ENCODE measurements at places on chromosomes 6 and 20.
A peak's percentile ranks its signal among the peaks of the same experiment; 100 is the strongest.

DNA sequence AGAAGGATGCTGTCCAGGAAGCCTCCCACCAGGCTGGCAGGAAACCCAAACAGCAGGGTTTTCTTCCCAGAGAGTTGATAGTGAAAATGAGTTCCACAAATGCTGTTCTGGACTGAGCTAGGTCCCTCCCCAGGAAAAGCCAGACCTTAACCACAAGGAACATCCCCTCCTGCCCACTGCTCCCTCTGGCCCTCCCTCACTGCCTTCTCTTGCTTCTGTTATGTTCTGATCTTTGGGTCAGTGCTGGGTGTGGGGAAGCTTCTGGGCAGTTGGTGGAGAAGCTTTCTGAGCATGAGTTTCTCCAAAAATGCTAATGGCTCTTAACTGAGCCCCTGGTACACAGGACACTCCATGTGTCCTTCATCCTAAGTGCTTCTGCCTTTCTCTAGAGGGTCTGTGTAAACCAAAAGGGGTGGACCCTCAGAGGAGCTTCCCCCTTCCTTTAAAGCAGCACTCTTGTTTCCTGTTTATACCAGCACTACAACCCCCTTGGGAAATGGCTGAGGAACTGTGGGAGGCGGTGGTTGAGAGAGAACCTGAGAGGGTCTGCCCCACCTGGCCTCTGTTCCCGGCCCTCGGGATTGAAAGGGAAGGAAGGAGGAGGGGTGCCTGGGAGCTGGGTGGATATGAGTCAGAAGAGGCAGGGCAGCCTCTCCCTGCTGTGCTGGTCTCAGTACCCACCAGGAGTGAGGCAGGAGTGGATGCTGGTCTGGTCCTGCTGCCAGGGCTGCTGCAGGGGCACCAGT, 42.0 kb downstream of the CDS2 start:
- DNase-seq: peak; percentile 39

DNA sequence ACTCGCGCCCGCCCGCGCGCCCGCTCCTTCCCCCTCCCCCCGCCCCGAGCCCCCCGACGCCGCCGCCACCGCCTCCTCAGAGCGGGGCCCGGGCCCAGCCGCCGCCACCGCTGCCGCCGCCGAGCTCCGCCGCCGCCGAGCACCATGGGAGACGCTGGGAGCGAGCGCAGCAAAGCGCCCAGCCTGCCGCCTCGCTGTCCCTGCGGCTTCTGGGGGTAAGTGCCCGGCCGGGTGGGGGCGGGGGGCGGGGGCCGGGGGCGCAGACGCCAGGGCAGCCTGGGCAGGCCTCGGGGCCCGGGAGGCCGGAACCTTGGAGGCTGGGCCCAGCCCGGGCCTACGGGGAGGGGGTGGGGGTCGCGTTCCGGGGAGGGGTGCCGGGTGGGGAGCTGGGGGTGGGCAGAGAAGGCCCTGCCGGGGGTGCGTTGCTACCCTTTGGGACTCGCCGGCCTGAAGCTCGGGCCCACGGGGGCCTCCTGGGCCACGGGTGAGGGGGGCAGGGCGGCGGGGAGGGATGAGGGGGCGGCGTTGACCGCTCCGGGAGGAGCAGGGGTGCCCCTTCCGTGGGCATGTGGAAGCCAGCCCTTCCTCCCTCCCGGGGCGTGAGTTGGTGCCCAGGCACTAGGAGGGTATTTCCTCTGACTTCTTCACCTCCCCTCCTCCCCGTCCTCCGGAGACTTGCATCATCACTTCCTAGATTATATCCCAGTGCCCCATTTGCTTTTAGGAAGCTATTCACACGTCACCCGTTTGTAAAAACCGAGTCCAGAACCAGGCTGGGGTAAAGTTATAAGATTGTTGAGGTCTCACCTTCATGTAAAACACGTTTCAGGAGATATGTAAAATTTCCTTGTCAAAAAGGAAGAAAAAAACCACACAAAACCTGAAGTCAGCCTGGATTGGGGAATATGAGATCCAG, 533 bp downstream of the ZFAND3 start:
- peak; percentile 39 for DNase-seq

- DNase-seq: no peak
Measured at GRCh38 chr20:18907353-18907752, 93.8 kb downstream of the SCP2D1 start.

DNA sequence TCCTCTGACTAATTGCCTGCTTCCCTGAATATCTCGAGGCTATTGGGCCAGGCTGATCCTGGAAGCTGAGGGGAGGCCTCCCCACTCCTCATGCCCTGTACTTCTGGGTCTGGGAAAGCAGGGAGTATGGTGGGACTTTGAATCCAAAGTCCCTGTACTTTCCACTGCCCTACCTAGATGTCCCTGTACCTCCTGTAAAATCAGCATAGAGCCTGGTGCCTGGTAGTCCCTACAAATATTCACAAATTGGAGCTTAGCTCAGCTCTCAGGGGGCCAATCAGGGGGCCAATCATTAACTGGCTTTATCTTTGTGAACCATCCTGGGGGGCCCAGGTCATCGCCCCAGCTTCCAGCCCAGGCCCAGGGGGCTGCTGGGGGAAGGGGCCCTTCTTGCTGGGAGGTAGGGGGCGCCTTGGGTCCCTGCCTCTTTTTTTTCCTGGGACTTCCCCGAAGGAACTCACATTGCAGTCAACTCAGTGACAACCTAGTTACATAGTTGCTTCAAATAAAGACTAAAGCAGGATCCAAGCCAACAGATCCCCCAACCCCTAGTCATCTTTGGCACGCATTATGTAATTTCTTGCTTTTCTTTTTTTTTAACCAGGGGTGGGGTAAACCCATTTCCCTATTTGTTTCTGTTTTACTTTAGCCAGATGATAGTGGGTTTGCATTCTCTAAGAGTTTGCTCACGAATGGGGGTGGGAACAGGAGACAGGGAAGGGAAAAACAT, 6.9 kb upstream of the VEGFA start:
- no peak for DNase-seq

GRCh38 chr6:21193790-21194475, 399.6 kb upstream of the SOX4 start:
- DNase-seq: no peak

DNA sequence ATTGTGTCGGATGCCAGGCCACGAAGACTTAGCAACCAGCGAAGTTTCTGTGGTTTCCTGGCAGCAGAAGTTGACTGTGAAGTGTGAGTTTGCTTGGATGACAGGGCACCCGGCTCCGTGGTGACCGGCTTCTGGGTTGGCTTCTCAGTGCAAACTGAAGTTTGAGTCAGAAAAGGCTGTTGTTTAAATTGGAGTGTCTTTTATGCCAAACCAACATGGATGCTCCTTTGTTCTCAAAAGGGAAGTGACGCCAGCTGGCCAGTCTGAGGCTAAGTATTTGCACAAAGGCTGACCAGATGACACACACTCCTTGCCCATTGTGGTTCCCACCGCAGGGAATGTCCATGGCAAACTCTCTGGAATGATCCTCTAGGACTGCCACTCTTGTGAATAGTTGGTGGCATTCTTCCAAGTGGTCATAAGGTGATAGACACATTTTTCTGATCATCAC, 164.8 kb upstream of the QKI start:
- no peak for DNase-seq
